ENCODE measurements at places on chromosomes 13 and 19. TPM values are rescaled to one million over a fixed set of nuclear protein-coding genes. Genes with fewer than 3 reads are reported as not detected.

CCDC122 gene
- 6.0 TPM for total RNA-seq

KLK1 gene
- total RNA-seq: not detected

LRFN3 gene
- 3.6 TPM for total RNA-seq

GJB6 gene
- not detected for total RNA-seq

GPR12 gene
- not detected for total RNA-seq

PEX11G gene
- total RNA-seq: 1.5 TPM

ADGRE3 gene
- not detected for total RNA-seq

HAUS5 gene
- 5.6 TPM for total RNA-seq

PRODH2 gene
- not detected for total RNA-seq

NCAN gene
- not detected for total RNA-seq

ARRDC2 gene
- 6.8 TPM for total RNA-seq
